ENCODE measurements at places on chromosomes 5 and 9.

DNA sequence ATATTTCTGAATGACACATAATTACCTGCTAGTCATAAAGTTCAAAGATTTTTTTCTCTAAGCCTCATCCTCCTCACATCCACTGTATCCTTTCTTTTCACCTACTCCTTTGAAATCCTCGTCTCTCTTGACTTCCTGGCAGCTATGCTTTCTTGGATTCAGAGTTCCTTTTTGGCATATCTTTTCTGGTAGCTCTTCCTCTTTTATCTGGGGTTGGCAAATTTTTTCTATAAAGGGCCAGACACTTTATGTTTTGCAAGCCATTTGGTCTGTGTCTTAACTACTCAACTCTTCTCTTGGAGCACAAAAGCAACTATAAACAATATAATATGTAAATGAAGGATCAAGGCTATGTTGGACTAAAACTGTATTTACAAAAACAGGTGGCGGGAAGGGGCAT lies 197.5 kb downstream of the KIAA0825 start:
- no peak for DNase-seq

DNA sequence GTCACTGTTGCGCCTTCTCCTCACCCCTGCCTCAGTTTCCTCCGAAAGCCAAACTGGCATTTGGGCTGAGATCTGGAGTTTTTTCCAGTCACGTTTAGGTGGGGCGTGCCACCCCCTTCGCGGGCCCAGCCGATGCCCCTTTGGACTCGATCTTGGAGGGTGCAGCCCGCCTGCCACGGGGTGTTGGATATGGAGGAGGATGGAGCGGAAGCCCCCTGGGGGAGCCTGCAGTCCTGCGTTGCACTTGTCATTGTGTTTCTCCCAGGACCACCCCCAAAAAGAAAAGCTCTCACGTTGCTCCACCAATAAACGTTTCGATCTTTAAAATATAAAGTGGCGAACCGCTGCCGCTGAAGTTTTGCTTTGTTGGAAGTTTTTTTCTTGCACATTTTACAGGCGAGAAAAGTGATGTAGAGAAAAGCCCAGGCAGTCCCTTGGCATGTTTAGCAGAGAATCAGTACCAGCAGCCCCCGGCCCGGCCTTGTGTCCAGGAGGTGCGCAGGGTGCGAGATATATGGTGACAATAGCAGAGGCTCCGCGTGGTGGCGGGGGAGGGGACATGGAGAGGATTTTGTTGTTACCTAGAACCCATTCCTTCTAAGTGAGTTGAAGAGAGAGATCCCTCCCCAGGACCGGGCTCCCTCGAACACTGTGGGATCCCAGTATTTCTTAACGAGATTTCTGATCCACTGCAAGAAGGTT lies 681 bp downstream of the F2R start:
- no peak for DNase-seq

DNA sequence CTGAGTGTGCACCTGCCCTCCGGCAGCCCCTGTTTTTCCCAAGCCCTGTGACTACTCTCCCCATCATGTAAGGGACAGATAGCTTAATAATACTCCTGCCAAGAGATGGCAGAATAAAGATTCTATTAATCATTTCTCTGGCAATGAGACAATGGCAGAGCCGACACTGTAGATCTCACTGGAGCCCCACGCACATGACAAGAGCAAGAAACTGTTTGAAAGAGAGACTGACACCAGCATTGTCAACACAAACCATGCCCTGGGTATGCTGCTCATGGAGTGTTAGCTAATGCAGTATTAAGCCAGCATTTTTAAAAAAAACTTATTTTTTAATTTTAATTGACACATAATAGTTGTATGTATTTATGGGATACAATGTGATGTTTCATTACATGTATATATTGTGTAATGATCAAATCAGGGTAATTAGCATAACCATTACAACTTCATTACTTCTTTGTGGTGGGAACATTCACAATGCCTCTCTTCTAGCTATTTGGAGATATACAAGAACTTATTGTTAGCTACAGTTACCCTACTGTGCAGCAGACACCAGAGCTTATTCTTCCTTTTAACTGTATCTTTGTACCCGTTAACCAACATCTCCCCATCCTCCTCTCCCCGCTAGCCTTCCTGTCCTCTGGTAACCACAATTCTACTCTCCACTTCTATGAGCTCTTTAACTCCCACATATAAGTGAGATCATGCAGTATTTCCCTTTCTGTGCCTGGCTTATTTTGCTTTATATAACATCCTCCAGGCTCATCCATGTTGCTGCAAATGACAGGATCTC lies 31.5 kb upstream of the SEMA4D start:
- DNase-seq: no peak

DNA sequence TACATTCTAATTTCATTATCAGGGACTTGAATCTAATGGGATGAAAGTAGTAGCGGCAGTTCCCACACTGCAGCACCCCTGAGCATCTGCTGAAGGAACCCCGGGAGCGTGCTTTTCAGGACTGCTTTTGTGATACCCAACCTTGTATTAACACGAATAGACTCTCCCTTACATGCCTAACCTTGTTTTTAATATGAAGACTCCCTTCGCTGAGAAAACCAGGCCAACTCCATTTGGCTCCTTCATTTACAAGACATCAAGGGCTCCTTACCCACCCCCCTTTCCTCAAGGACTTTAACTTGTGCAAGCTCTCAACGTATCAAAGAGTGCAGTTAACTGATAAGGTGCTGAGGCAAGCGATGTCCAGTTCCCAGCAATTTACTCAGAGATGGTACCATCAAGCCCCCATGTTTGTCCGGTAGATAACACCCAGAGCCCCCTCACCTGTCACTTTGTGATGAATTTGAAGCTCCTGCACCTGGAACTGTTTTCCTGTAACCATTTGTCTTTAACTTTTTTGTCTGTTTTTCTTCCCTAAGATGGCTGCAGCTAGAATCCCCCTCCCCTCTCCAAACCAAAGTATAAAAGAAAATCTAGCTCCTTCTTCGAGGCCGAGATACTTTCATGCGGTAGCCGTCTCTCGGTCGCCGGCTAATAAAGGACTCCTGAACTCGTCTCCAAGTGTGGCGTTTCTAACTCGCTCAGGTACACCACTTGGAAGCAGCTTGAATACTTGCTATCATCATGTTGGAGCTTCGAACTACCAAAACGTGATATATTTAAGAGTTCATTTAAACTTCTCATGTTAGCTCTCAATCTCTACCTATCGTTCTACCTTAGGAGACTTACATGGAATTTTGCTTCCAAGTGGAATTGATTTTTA lies 10.7 kb downstream of the HNRNPH1 start:
- no peak for DNase-seq

- DNase-seq: peak; percentile 22
Measured at GRCh38 chr9:74379718-74380117, 117.4 kb upstream of the RORB start.

DNA sequence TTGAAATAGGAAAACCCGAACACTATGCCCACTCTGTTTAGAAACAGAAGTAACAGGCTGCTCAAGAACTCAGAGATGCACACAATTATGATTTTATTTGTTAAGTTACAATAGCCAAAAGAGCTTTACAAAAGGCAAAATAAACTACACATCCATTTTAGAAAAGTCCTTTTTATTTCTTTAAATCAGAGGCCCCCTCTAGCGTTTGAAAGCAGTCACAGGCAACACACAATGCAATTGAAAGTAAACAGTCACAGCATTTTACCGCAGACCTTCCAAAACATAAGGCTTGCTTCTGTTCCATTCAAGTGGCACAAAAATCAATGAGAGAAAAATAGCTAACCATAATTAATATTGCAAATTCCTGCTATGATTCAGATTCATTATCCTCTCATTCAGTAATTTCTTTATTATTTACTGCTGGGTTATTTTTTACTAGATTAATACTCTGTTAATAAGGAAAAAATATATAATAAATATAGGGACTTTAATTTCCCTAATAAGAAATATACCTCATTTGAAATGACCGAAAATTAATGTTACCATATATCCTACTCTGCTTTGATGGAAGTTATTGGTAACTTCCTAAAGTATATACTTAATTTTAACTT lies 78.3 kb downstream of the CEP120 start:
- DNase-seq: peak; percentile 3

GRCh38 chr9:111467778-111468367 lies 16.3 kb downstream of the ECPAS start:
- DNase-seq: no peak
